Spleen (tissue), 13 donors: ENCODE measurements at places on chromosomes 3 and 15.

GRCh38 chr3:172034786-172035685, 4.3 kb upstream of the FNDC3B start:
- DNase-seq, result no peak

DNA sequence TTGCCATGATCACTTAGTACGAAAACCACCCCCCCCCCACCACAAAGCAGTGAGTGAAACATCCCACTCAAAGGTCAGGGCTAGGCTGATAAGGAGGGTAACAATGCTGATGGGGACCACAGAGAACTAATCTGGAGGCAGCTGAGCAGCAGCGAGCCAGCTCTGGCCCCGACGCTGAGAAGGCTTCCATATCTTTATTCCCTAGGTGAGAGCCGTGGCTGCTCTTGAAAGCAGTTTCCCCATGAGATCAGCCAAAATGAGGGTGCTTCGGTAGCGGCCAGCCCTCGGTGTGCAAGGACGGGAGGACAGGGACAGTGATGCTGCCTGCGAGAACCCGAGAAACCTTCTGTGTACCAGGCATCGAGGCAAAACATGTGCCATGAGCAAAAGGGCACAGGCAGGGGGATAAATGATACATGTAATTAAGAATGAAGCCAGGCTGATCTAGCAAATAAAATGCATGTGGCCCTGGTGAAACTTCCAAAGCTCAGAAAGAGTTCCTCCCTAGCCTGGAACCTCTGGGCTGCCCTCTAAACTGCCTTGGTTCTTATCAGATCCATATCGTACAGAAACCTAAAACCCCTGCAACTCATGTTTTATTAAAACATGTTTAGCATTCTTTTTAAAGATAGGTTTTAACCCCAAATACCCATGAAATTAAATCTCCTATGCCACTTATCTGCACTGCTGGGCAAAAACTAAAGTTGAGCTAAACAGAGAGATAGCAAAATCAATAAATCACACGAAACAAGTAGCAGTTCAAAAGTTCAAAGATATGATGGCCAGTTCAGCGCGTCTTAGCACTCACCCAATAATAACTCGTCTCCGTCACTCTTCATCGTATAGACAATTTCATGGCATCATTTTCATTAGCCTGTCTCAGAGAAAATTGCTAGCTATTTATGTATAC, 337.3 kb downstream of the FOXP1 start:
- DNase-seq, result no peak

DNA sequence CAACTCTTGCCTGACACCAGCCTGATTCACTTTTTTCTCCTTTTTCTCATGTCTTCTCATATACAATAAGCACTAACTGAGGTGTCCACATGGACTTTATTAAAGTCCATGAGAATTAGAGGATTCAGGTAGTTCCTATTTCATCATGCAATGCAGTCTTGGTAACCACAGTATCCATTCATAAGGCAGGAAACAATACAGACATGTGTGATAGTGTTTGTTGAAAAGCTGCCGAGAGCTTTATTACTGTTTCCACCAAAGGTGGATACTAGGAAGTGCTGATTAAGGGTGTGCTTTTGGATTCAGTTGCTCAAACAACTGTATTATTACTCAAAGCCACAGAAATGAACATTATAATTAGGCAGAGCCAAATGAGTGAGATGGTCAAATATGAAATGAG, 5.3 kb downstream of the CASR start:
- no peak for DNase-seq

DNA sequence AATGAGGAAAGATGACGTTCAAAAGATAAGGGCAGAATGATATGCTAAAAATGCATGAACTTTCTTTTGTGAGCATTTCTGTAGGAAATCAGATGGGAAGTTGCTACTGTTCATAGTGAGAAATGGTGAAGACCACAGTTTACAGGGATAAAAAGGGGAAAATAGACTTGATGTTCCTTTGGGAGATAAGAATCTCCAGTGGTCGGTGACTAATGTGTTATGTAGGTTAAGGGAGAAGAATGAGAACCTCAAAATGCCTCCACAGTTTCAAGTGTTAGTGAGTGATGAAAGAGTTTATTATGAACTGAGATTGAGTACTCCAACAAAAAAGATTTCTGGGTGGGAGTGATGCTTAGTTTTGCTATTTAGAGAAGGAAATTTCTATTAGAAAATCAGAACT, 247.2 kb downstream of the LSAMP start:
- no peak for DNase-seq

DNA sequence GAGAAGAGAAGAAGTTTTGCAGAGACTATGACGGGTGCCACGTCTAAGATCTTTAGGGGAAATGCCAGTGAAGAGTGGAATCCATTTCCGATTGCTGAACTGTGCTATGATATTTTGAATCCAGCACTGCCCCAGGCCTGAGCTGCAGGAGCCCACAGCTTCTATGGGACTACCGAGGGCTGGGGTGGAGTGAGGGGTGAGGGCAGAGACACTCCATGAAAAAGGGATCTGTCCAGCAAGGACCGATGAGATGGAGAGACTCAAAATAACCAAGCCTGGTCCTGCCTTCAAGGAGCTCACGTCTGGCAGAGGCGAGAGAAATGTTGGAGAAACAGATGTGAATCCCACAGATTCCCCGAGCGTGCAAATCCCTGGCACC, 79.8 kb upstream of the MEF2A start:
- DNase-seq, result no peak

GRCh38 chr15:68792901-68793766, 27.6 kb downstream of the ANP32A start:
- no peak for DNase-seq

GRCh38 chr15:65653801-65654521, 32.2 kb downstream of the SLC24A1 start:
- no peak for DNase-seq

- no peak for DNase-seq
Measured at GRCh38 chr15:96261575-96262034, 68.9 kb upstream of the NR2F2 start.

- no peak for DNase-seq
Measured at GRCh38 chr15:64772488-64772887, 2.9 kb downstream of the RBPMS2 start.

- DNase-seq, result no peak
Measured at GRCh38 chr3:75325716-75326115, 338.4 kb upstream of the FRG2C start.

GRCh38 chr15:57235873-57236272, 140.4 kb upstream of the CGNL1 start:
- no peak for DNase-seq

DNA sequence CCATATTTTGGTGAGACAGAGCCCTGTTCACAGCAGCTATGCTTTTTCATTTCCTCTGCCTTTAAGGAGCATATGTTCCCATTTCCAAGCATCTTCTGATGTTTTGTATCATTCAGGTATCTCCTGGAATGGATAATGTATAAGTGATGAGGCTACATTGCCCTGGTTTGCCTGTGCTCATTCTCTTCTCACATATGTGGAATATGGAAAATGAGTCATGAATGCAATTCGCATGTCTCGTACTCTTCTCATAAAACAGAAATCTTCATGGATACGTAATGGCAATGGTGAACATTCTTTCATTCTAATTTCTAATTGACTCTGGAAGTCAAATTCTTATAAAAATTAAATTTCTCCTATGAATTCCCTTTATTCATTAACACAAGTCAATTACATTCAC, 143.1 kb downstream of the CDIN1 start:
- no peak for DNase-seq

DNA sequence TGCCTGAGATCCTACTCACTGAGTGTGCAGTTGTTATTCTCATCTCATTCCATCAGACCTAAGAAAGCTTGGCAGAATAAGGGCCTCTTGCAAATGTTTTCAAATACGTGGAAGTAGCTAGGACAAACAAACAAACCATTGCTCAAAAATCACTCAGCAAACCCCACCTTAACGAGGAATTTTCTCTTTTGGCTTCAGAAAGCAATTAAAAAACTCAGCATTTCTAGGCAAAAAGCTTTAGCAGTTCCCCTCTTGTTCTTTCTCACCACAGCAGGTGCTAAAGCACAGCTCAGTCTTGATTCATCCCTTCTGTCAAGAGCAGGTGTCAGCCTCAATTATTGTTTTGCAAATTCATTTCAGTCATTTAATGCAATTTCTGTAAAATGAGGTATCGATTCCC, 58.6 kb upstream of the NUDT16 start:
- DNase-seq, result no peak

DNA sequence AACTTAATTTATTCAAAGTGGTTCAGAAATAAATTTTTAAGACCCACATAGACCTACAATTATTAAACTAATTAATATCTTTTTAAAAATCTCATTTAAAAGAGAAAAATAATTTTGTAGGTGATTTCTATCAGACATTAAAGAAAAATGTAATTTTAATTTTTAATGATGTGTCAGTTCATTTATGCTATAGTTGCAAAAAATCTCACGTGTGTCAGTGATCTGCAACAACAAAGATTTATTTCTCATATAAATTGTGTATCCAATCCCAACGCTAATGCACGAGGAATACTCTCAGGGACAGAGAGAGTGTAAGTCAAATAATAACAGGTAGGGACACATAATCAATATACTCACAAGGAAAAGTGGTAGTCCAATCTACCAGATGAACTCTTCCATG, 456.6 kb upstream of the CCDC54 start:
- DNase-seq, result no peak

GRCh38 chr15:57384816-57385215, 8.5 kb downstream of the CGNL1 start:
- DNase-seq, result no peak

DNA sequence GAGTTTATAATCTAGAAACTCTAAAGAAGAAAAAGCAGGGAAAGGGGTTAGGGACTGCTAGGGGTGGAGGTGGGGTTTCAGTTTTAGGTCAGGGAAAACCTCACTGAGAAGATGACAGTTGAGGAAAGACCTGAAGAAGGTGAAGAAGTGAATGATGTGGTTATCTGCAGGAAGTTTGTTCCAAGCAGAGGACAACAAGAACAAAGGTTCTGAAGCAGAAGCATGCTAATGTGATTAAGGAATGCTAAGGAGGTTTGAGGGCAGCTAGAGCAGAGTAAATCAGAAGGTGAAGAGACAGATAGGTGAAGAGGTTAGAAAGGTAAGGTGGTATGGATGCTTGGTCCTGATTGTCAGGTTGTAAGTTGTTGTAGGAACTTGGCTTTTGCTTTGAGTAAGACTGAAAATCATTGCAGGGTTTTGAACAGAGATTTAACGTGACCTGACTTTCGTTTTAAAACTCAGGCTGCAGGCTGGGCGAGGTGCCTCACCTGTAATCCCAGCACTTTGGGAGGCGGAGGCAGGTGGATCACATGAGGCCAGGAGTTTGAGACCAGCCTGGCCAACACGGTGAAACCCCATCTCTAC, 8.6 kb downstream of the OXSR1 start:
- no peak for DNase-seq

GRCh38 chr15:78182821-78183220, 33.7 kb downstream of the IDH3A start:
- no peak for DNase-seq

DNA sequence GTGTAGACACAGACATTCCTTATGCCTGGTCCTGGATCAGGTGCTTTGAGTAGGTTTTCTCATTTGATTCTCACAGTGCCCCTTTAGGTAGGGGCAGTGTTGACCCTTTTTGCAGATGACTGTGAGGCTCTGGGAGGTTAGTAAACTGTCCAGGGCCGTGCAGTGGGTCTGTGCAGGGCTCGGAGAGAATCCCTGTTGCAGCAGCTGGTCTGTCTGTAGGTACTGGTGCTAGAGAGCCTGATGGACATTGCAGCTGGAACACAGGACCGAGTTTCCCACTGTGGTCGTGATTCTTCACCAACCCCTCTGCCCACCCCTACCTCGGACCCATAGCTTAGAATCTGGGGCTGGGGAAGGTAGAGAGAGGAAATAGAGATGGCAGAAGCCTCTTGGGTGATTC, 51.8 kb downstream of the CHCHD6 start:
- no peak for DNase-seq

DNA sequence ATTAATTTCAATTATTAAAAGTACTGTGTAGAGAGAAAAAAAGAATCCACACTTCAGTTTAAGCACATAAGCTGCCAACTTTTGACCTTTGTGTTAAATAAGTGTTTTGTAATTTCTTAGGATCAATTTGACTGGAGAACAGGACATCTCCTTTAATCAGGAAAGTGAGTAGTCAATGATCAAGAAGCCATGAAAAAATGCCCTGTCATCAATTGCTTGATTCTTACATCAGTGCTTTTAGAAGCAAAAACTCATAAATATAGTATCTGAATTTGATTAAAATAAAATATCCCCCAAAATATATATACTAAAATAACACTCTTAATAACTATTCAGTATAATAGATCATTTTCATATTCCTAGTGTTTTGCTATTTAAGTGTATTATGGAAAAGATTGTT, 409.0 kb downstream of the TAFA4 start:
- no peak for DNase-seq

DNA sequence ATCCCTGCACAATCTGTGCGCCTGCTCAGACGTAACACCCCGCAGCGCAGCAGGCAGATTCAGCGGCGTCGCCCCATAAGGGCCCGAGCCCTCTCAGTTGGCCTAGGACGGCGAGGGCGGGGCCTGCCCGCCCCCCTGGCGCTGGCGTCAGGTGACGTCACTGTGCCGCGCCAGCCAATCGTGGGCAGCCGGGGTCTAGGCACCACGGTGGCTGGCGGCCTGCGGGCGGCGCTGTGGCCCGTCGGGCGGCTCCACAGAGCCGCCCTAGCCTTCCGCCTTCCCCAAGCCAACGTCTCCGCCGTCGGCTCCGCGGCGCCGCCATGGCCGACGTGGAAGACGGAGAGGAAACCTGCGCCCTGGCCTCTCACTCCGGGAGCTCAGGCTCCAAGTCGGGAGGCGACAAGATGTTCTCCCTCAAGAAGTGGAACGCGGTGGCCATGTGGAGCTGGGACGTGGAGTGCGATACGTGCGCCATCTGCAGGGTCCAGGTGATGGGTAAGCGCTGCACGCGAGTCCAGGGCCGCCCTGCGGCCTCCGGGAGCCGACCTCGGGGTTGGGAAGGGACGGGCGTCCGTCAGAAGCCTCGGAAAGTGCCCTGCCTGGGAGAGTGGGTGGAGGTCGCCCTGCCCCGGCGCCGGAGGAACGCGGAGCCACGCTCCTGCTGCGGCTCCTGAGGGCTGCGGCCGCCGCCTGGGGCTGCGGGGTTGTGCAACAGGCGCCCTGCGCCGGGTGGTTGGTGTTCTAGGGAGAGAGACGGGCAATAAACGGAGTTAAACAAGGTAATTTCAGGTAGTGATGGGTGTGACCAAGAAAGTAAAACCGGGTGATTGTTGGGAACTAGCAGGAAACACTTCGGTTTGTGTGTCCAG, at the start of gene RNF7:
TSS of gene RNF7 (plus strand) at position 277 of the 869 bp plus-strand sequence. CDS start at position 321, 44 bp downstream.
- DNase-seq, result peak; percentile 99

- DNase-seq, result peak; percentile 70
Measured at GRCh38 chr15:29674661-29675533, 147.4 kb downstream of the TJP1 start.

- DNase-seq, result no peak
Measured at GRCh38 chr15:39302936-39303335, 277.9 kb upstream of the THBS1 start.

DNA sequence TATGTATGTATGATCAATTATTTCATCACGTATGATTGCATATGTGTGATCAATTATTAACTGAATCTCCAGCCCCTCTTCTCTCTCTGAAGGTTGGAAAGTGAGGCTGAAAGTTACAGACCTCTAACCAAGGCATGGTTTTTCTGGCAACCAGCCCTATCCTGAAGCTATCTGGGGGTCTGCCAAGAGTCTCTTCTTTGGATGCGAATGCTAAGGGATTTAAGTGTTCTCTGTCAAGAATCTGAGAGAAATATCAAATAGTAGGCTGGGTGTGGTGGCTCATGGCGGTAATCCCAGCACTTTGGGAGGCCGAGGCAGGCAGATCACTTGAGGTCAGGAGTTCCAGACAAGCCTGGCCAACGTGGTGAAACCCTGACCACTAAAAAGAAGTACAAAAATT, 8.1 kb downstream of the NKTR start:
- DNase-seq, result no peak

GRCh38 chr3:182292591-182292990, 500.7 kb upstream of the ATP11B start:
- DNase-seq, result no peak

GRCh38 chr3:115375362-115375761, 228.3 kb upstream of the ZBTB20 start:
- no peak for DNase-seq
